ENCODE measurements at places on chromosomes 2 and 18. TPM values are rescaled to one million over a fixed set of nuclear protein-coding genes. Genes with fewer than 3 reads are reported as not detected.

Gene ZC3H6
- total RNA-seq: 0.44 TPM

Gene RETREG2
- 84.2 TPM for total RNA-seq

Gene CD8B2
- total RNA-seq: not detected

Gene CHN1
- 18.9 TPM for total RNA-seq

Gene ANKRD30BL
- total RNA-seq: not detected

Gene RESP18
- not detected for total RNA-seq

Gene ASB1
- 60.3 TPM for total RNA-seq

Gene ARHGAP25
- total RNA-seq: 0.34 TPM

Gene VWC2L
- not detected for total RNA-seq

Gene HRH4
- total RNA-seq: not detected

Gene B4GALT6
- 5.7 TPM for total RNA-seq

Gene LYPD6B
- not detected for total RNA-seq

Gene IL36G
- total RNA-seq: not detected

Gene SERPINB4
- 0.08 TPM for total RNA-seq

Gene YES1
- total RNA-seq: 23.2 TPM

Gene SAP130
- total RNA-seq: 10.8 TPM

Gene SLC30A3
- total RNA-seq: 2.1 TPM

Gene NPAS2
- 78.6 TPM for total RNA-seq

Gene CNOT9
- total RNA-seq: 43.4 TPM

Gene GAD1
- total RNA-seq: 0.76 TPM

Gene LIPT1
- 3.1 TPM for total RNA-seq

Gene LIMS2
- total RNA-seq: 6.5 TPM

Gene SP5
- 0.06 TPM for total RNA-seq

Gene ZNF396
- 0.56 TPM for total RNA-seq

Gene TEX261
- 81.4 TPM for total RNA-seq

Gene TCF23
- not detected for total RNA-seq

Gene SP140
- total RNA-seq: 0.27 TPM

Gene SPATA3
- total RNA-seq: not detected

Gene TIGD1
- total RNA-seq: 4.9 TPM

Data from A549 treated with Mapracorat at 1 μM for 4 hours (cell line).